ENCODE measurements at places on chromosomes 7 and 10. TPM values are rescaled to one million over a fixed set of nuclear protein-coding genes. Genes with fewer than 3 reads are reported as not detected.

PNLIPRP3 gene
- not detected for total RNA-seq

CYP2C19 gene
- total RNA-seq: not detected

BAZ1B gene
- 61.3 TPM for total RNA-seq

TMEM213 gene
- total RNA-seq: not detected

GRID1 gene
- not detected for total RNA-seq

CPEB3 gene
- 1.2 TPM for total RNA-seq

GLI3 gene
- 3.7 TPM for total RNA-seq

ADAM12 gene
- 13.7 TPM for total RNA-seq

RPEL1 gene
- total RNA-seq: not detected

MTERF1 gene
- 9.9 TPM for total RNA-seq

OPN1SW gene
- not detected for total RNA-seq

FEZF1 gene
- not detected for total RNA-seq

CHRM2 gene
- total RNA-seq: 0.31 TPM

FKBP14 gene
- 31.7 TPM for total RNA-seq

CCL26 gene
- total RNA-seq: not detected

HBP1 gene
- total RNA-seq: 123 TPM

OR2A12 gene
- total RNA-seq: not detected

DENND11 gene
- 9.0 TPM for total RNA-seq

SPDYE9 gene
- not detected for total RNA-seq

ATP5F1C gene
- 269 TPM for total RNA-seq

ANKRD30A gene
- not detected for total RNA-seq

SPDYE2 gene
- total RNA-seq: not detected

NKX2-3 gene
- total RNA-seq: not detected

CFAP70 gene
- total RNA-seq: 1.6 TPM

LRRN3 gene
- total RNA-seq: 42.8 TPM

GPR37 gene
- 2.4 TPM for total RNA-seq

EIF3B gene
- total RNA-seq: 180 TPM

AKR1D1 gene
- total RNA-seq: not detected

DNAJB12 gene
- 24.8 TPM for total RNA-seq

FGFR2 gene
- 0.06 TPM for total RNA-seq

MSMB gene
- not detected for total RNA-seq

PRRT4 gene
- under 0.01 TPM for total RNA-seq

RAMP3 gene
- not detected for total RNA-seq

SFTPA1 gene
- total RNA-seq: not detected

CALML3 gene
- not detected for total RNA-seq

DRGX gene
- not detected for total RNA-seq

PRKCQ gene
- not detected for total RNA-seq

ACSM6 gene
- total RNA-seq: not detected

NRP1 gene
- total RNA-seq: 990 TPM

RBP3 gene
- not detected for total RNA-seq

FAM13C gene
- 3.4 TPM for total RNA-seq

NUTM2B gene
- total RNA-seq: 0.31 TPM

ARL3 gene
- total RNA-seq: 9.6 TPM

PRR15 gene
- 0.19 TPM for total RNA-seq

SAMD9 gene
- 26.8 TPM for total RNA-seq

GRM3 gene
- not detected for total RNA-seq
